Activated T-helper 17 cell treated with anti-CD3 and anti-CD28 coated beads, Interleukin-2, amount 50 U/mL, for 72 hours (primary cell): ENCODE measurements at places on chromosomes 16 and 17.

DNA sequence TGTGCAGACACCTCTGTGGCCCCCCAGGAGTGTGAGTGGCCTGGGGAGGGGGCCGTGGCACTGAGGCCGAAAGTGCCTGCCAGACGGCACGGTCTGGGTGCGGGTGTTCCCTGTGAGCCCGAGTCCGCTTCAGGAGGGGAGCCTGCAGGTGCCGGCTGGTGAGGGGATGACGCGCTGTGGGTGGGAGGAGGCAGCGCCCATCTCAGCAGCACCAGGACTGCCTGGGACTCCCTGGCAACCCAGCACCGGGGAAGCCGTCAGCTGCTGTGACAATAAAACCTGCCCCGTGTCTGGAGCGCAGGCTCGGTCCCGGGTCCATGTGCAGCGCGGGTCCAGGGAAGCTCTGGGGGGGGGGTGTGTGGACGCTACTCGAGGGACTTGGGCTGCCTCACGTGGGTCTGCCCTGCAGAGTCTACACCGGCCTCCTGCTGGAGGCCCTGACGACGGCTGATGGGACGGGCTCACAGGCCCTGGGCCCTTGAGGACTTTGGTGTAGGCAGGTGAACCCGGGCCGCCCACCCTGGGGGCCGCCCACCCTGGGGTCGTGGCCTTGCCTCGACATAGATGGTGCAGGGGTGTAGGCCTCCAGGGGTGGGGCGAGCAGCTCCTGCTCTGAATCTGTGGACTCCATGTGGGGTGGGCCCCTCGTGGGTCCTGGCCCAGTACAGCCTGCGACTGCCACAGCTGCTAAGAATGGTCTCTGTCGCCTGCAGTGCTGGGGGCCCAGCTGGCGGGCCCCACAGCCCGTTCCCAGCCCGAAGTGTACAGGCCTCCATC lies 5.9 kb upstream of the RAB40C start:
- no peak for ATAC-seq

GRCh38 chr16:81633147-81633619 lies 145.9 kb upstream of the PLCG2 start:
- peak; percentile 77 for ATAC-seq

DNA sequence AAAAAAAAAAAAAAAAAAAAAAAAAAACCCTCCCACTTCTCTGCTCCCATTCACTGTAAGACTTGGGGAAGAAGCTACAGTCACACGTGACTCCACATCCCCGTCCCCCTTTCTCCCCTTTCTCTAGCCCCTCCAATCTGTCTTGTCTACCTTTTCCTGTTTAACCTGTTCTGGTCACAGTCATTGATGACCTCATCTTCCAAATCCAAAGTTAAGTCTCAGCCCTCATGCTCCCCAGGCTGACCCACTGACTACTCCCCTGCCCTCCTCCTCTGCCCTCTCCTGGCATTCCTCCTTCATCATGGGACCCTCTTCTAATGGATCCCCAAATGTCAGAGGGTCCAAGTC lies 1.6 kb upstream of the CDH5 start:
- no peak for ATAC-seq

GRCh38 chr17:77118251-77118928 lies 22.4 kb upstream of the SEC14L1 start:
- ATAC-seq = no peak

GRCh38 chr17:35341411-35341992 lies 31.9 kb downstream of the SLFN11 start:
- no peak for ATAC-seq

DNA sequence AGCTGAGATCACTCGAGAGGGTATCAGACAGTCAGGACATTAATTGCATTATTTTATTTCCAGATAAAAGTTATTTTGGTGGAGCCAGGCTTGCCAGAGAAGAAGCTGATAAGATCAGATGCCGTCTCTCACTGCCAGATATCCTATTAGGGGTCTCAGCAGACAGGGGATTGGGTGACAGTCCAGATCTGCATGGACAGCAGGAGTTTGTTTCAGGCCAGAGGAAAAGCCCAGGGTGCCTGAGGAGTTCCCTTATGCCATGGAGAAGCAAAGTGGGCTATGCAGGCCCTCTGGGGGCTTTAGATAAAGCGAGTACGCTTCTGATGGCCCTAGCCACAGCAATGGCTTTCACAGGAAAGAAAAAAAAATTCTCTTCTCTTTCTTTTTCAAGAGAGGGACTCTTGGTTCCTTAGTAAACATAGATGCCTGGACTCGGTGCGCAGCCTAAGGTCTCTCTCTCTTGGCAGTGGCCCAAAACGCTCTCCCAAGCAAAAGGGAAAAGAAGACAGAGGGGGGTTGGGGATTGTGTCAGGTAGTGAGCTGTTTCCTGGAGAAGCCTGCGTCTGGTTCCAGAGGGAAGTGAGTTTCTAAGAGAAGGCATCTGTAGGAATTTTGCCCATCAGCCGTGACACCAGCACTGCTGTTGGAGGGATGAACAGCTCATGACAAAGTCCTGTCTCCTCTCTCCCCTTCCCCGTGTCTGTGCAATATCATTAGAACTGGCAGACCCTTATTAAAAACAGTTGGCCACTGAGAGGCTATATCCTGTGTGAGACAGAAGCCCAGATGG lies 166.3 kb upstream of the FOXF1 start:
- no peak for ATAC-seq

DNA sequence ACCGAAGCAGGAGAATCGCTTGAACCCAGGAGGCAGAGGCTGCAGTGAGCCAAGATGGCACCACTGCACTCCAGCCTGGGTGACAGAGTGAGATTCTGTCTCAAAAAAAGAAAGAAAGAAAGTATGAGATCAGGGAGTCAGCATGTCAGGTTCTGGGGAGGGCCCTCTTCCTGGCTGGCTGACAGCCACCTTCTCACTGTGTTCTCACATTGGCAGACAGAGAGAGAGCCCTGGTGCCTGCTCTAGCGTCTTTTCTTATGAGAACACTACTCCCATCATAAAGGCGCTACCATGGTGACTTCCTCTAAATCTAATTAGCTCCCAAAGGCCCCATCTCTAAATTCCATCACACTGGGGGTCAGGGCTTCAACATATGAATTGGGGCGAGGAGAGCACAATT lies 27.6 kb upstream of the RBBP6 start:
- ATAC-seq = no peak

DNA sequence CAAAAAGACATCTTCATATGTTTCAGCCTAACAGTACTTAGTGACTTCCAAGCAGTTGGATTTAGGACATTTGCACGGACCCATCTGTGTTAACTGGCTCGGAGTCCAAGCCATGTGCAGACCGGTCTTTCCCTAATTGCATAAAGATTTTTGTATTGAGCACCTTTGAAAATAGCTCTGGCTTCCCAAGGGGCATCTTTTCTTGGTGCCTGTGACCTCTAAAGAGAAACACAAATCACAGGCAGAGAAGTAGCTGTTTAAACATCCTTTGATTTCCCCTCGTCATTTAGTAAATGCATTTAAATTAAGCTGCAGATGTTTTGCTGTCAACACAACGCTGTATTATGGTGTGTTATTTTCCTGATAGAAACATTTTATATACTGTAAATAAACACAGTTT lies 288.2 kb upstream of the SALL1 start:
- no peak for ATAC-seq

- no peak for ATAC-seq
These were observed 944.5 kb upstream of the SOX9 start for GRCh38 chr17:71176331-71176730.

- ATAC-seq = no peak
These were observed 4.4 kb upstream of the NT5C start for GRCh38 chr17:75135946-75136345.

- ATAC-seq = no peak
These were observed 22.0 kb downstream of the SALL1 start for GRCh38 chr16:51129105-51129504.

- ATAC-seq = peak; percentile 95
These were observed 64.2 kb downstream of the PITPNC1 start for GRCh38 chr17:67441052-67441895.

- ATAC-seq = no peak
These were observed 55.9 kb downstream of the SDK2 start for GRCh38 chr17:73588301-73588846.

- ATAC-seq = peak; percentile 80
These were observed 9.2 kb downstream of the TAF1C start for GRCh38 chr16:84177741-84178073.

DNA sequence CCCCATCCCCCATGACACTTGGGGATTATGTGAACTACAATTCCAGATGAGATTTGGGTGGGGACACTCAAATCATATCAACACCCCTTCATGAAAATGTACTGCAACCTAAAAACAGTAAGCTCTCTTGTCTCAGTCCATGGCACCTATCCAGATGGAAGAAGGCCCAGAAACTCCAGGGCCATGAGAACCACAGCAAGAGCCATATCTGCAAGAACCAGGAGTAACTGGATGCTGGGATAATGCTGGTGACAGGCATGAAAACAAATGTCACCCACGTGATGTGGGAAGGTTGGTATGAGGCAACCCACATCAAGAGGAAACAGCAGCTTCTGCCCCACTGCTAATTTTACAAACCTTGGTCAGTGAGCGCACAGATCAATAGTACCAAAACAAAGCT lies 400.1 kb upstream of the ERCC4 start:
- no peak for ATAC-seq

DNA sequence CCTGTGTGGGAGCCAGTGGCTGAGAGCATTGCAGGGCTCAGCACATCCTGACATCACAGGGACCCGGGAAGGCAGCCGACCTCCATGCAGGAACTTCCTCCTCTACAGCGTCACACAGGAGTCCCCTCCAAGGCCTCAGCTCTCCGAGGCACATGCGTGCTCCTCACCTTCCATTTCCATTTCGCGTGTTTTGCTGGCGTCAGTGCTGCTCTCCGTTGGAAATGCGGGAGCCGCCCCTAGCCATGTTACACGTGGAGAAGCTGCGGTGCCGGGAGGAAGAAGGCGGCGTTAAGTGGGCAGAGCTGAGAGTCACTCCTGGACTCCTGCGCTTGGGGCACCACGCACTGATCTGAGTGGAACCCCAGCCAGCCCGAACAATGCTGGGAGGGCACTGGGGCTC lies 25.2 kb upstream of the CRISPLD2 start:
- ATAC-seq = no peak

GRCh38 chr17:15981208-15981607 lies 18.3 kb downstream of the ZSWIM7 start:
- peak; percentile 100 for ATAC-seq

DNA sequence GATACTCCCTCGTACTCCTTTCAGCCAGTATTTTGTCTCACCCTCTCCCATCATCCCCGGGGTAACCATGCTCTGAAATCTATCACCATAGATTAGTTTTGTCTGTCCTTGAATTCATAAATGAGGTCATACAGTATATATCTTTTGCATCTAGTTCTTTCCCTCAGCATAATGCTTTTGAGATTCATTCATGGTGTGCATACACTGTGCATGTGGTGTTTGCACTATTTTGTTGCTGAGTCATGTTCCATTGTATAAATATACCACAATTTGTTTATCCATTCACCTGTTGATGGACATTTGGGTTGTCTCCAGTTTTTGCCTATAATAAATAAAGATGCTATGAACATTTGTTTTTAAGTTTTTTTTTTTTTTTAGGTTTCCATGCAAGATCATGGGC lies 34.2 kb upstream of the NLRP1 start:
- ATAC-seq = no peak

DNA sequence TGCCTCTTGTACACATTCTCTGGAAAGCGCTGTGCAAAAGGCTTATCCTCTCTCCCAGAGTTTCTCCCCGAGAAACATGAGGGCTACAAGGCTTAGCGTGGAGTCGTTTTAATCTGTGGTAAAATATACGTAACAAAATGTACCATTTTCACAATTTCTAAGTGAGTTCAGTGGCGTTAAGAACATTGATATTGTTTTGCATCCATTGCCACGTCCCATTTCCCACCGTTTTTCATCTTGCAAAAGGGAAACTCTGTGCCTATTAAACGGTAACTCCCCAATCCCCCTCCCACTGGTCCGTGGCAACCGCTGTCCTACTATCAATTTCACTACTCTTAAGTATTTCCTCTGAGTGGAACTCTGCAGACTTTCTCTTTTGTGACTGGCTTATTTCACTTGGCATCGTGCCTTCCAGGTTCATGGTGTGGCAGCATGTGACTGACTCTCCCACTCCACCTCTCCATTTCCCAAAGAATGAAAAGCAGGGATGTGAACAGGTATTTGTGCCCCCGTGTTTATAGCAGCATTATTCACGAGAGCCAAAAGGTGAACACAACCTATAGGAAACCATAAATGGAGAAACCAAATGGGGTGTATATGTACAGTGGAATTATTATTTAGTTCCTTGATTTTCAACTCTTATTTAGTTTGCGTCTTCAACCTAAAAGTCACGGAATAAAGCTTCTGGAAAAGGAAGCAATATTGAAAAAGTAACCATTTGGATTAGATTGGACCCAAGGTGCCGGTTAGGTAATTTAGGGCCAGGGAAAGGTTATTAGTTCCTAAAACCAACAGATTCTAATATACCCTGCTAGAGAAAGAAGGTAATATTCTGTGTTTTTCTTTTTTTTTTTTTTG lies 1.1 kb upstream of the USP32 start:
- peak; percentile 30 for ATAC-seq
